ENCODE measurements at places on chromosomes 12 and 14.

DNA sequence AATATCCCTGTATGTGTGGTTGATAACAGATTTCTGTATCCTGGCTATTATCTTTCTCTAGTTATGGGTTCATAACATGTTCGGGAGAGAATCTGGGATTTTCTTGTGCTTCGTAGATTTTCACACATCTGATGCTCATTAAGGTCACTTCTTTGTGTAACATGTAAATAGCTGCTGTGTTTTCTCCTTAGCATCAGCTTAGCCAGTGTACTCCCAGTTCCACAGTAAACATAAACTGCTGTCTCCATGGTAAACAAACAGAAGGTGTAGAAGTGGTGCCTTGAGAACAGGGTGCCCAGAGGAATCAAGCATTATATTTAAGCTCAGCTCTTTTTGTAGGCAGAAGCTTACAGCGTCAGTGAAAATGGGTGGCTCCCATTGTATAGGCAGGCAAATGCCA, 88.0 kb downstream of the ANO6 start:
- no peak for DNase-seq

DNA sequence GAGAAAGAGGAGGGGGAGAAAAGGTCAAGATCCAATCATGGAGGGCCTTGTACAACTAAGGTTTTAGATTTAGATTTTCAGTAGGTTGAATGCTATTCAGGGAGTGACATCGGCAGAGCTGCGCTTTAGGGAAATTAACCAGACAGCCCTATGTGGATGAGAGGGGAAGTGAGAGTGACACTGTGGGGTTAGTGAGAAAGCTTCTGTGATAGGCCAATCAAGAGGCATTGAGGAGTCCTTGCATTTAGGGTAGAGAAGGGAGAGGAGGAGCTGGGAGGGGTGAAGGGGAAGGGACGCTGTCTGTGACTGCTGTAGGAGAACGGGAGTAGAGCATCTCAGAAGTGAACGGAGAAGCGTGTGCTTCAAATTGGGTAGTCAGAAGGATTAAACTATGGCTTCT, 3.4 kb downstream of the HSD17B6 start:
- peak; percentile 78 for DNase-seq

- DNase-seq: no peak
These were observed 910.4 kb downstream of the VRK1 start for GRCh38 chr14:97707603-97708002.

DNA sequence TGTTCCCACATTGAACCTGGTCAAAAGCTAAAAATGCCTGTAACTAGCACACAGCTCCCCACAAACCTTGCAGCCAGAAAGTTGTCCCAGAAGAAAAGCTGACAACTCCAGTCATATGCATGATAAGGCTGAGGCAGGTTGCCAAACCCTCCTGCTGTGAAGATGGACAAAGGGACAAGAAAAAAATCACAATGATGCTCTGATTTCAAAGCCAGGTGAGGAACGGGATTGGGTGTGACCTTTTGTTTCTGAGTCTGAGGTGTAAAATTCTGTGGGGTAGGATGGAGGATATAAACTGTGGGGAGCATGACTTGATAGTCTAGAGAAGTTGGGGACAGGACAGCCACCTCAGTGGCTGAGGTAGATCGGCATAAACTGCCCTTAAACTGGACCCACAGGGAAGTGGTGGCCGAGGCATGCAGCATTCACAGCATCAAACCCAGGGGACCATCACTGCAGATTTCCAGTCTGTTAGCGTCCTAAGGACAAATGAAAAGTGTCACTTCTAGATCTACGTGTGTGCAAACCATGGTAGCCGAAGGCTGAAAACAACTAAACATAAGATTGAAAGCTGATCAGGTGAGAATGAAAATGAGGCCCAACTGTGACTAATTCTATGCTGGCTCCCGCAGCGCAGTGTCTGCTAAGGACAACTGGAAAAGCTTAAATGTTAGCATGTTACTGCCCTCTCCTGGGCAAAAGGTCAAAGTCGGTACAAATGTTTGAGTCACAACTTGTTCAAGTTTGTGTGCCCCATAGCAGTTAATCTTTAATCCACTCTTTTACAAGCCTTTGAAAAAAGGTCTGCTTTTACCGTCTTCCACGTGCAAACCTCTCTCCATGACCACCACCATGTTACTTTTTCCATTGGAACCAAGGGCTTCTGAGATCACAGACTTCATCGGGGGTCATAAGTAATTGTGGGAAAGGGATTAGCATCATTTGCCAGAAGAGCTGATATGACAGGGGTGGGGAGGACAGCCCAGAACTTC, 39.8 kb downstream of the GRIN2B start:
- peak; percentile 30 for DNase-seq

DNA sequence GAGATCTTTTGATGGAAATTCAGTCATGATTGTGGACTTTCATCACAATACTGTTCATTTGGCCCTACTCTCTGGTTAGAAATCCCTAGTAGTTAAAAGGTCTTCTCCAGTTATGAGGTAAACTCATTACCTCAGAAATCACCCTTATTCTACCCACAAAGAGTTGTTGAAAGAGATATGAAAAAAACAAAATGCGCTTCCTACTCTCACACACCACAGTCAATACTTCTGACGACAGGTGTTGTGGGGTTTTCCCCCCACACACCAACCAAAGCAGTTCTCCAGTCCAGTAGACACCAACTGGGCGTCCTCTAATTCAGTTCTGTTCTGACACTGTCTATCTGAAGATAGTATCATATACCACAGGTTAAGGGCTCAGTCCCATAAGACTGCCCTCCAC, 54.9 kb downstream of the TRMT5 start:
- DNase-seq: peak; percentile 30

DNA sequence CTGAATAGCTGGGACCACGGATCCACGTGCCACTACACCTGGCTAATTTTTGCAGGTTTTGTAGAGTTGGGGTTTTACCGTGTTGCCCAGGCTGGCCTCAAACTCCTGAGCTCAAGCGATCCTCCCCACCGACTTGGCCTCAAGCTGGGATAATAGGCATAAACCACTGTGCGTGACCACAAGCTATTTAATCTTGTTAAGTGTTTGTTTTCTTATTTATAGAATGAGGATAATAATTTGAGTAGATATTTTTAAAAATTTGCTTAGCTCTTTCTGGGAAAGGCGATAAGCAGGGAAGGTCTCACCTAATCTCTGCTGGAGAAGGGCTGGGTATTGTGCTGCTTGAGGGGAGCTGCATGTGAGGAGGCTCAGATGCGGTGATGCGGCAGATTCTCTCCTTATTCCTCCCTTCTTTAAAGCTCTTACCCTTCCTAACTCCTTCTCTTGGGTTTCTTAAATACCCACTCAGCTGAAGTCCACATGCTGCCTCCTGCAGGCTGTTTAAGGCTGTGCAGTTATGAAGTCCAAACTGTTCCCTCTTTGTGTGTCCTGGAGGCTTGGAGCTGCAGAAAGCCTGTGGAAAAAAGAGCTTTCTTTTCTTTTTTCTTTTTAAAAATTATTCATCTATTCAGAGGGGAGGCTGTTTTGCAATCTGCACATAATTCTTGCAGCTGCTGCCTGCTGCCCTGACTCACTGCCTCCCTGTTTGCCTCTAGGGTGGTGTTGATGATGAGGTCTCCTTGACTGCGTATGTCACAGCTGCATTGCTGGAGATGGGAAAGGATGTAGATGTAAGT, 37.9 kb downstream of the A2ML1 start:
- peak; percentile 65 for DNase-seq

- DNase-seq: no peak
These were observed 34.2 kb upstream of the OTX2 start for GRCh38 chr14:56844406-56845002.

GRCh38 chr14:54639611-54640010, 72.7 kb downstream of the SAMD4A start:
- no peak for DNase-seq

GRCh38 chr12:701896-702539, 38.8 kb upstream of the NINJ2 start:
- DNase-seq: no peak

- no peak for DNase-seq
These were observed 638 bp downstream of the PLEKHG3 start for GRCh38 chr14:64704743-64705380.

DNA sequence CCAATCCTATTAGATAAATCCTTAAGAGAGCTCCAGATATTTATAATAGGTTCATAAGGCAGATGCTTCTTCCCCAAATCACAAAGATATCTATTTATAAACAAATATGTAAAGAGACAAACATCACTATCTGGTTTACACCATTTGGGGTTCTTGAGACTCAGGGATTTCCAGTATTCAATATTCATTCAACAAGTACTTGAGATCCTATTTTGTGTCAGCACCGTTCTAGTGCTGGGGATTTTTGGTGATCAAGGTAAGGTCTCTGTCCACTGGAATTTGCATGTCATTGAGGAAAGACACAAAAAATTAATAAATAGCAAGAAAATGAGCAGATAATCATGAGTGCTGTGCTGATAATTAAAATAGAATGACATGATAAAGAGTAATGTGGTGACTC, 222.7 kb upstream of the FOXN3 start:
- no peak for DNase-seq

- DNase-seq: peak; percentile 49
These were observed 142.8 kb downstream of the PAWR start for GRCh38 chr12:79547735-79548609.

DNA sequence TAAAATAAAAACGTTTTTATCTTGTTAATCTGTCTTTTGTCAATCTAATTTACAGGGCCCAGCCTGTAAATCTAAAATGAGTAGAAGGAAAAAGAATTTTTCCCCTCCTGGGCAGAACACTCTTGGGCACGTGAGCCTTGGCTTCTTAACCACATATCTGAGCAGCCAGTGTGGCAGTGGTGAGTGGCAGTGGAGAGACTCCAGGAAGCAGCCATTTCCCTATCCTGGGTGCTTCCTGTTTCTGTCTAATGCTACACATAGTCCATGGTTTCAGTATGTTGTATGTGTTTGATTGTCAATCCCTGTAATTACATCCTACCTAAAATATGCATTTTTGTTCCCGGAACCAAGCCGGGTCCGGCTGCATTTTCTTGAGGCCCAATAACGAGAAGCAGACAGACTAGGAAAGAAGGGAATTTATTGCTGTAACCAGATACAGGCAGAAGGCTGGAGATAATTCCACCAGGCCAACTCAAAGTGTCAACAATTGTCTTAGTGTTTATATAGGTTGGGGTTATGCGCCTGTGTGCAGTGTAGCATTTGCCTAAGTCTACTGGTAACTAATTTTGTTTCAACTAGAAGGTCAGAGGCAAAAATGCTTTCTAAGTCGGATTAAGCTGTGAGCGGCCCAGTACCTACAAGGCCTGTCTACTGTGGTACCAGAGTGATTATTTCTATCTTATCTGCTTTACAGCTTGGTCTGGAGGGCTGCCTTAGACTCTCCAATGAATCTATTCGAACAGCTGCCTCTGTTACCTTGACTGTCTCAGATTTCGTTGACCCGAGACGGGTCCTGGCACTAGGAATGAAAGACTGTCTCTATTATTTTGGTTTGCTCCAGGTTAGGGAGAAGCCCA, 82.4 kb upstream of the RESF1 start:
- no peak for DNase-seq

DNA sequence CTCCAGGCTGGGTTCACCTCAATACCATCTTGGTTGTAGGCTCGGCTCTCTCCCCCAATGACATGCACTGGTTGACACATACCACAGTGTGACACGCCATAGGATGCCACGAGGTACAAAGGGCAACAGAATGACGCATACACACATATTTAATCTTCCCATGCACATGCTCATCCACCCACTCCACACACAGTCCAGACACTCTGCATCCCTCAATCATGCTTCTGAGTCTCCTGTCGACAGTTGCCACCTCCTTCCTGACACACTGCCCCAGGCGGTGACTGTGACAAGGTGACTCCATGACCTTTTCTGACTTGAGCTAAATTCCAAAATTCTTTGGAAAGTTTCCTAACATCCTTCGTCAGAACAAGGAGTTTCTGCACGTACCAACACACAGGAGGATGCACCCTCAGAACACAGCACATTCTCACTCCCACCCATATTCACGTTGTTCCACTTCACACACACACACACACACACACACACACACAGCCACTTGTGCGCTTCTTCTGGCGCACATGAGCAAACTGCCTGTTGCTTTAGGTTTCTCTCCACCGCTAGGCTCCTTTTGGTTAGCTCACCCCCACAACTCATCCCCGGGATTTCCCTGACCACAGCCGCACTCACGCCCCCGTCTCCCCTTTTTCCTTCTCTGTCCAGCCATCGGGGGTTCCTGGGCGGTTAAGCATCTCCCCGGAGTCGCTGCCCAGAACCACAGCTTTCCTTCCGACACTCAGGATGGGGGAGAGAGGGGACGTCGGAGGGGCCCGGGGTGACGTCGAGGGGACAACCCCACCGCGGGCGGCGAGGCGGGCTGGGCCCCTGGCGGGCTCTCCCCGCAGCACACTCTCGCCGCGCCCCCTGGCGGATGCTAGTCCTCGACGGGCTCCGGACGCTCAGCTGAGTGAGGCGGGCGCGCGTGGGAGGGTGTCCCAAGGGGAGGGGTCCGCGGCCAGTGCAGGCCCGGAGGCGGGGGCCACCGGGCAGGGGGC, 536 bp upstream of the WNT1 start:
- peak; percentile 89 for DNase-seq

GRCh38 chr12:51848841-51849735, 570 bp upstream of the FIGNL2 start:
- DNase-seq: no peak
